ENCODE measurements at places on chromosomes 16 and 17. TPM values are rescaled to one million over a fixed set of nuclear protein-coding genes. Genes with fewer than 3 reads are reported as not detected.

DNA sequence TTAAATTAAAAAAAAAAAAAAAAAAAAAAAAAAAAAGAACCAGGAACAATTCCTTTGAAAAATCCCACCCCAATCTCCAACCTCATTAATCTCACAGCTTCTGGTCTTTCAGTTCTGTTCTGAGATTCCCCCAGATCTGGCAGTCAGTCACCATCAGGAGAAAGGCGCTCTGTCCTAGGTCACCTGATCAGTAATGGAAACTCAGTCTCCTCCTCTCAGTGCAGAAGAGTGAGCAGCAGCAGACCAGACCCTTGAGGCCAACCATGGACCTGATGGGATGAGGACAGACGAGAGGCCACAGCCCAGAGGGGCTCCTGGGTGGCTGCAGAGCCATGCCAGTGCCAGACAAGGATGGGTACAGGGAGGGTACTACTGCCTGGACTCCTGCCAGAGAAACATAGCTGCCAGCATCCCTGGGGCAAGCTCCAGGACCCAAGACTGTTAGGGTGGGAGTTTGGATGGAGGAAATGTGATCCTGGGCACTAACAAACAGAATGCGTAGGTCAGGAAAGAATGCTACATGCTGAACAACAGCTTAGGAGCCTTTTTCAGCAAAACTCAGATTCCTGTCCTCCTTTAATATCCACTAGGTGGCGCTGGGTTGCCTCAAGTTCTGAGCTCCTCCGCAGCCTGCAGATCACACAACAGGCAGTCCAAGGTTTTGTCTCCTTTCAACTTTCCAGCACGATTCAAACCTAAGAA is 28.7 kb downstream of the MPG start:
- peak; percentile 67 for DNase-seq

DNA sequence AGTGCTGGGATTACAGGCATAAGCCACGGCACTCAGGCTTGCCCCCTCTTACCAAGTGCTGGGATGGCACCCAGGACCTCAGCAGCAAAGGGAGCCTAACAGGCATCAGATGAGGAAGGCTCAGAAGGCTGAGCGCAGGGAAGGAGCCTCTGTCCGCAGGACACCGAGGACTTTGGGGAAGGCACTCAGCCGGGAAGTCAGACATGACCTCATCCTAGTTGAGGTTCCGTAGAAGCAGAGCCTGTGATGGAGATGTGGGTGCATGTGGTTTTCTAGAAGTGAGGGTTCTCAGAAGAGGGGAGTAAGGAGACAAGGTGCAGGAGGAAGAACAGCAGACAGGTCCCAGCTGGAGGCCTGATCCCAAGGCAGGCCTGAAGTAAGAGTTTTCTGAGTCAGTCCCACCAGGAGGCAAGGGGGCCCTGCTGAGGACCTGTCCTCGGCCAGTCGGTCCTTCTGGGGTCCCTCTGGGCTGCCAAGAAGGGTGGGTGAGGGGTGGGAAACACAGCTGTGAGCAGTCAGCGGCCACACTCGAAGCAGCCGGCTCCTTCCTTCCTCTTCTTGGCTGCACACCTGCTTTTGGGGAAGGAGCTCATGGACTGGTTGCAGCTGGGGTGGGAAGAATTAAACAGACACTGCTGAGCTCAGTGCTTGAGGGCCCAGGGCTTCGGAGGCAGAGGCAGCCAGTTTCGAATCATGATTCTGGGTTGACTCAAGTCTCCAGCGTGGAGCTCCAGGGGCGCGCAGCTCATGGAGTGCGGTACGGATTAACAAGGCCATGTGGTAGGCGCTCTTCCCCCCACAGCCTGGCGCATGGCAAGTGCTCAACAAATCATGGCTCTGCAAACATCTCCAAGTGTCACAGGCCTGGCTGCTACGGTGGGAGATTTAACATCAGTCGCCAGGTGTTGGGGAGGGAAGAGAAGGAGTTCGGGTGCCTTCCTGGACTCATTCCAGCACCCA is 38.9 kb upstream of the SNN start:
- DNase-seq, result no peak

DNA sequence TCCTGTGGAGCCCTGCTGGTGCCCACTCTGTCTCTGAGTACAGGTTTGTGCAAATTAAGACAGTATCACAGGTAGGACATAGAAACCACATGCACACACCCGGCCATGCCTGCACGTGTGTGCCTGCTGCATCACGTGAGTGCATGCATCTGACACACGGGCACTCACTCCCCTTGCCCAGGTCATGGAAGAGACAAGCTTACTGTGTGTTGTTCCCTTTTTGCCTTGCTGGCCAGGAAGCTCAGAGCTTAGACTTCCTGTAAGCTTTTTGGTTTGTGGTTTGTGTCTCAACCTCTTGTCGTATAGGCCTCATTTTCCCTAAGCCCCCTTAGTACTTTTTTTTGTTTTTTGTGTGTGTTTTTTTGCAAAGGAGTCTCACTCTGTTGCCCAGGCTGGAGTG is 25.0 kb downstream of the ZNF469 start:
- no peak for DNase-seq

Gene NGFR
- 2.3 TPM for total RNA-seq

DNA sequence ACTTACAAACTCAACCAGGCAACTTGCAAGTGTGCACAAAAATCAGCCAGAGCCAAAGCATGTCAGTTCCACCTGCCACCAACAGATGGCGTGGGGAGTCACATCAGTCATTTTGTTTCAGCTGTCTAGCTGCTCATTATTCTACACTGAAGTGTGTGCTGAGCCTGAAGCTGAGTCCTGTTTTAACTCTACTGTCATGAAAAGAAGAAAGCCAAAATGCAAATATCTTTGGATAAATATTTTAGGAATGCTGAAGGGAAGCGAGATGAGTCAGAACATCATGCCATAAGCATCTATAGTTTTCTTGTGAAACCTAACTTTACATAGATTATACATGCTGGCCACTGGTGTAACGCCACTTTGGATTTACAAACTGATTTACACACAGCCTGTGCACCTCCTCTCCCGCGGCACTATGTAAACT is 172.6 kb downstream of the CDK5R1 start:
- peak; percentile 62 for DNase-seq

Gene CPHXL2
- total RNA-seq, result not detected

Gene ITGAD
- not detected for total RNA-seq

Gene ARSG
- total RNA-seq, result 0.77 TPM

- no peak for DNase-seq
Observed at GRCh38 chr17:73801455-73802100, 157.3 kb upstream of the SDK2 start.

GRCh38 chr17:11813871-11814270 is 183.4 kb downstream of the ZNF18 start:
- DNase-seq, result no peak

GRCh38 chr17:46003907-46004748 is 5.1 kb downstream of the STH start:
- DNase-seq, result no peak

GRCh38 chr17:48726916-48727286 is 1.6 kb downstream of the HOXB13 start:
- no peak for DNase-seq

- no peak for DNase-seq
Observed at GRCh38 chr17:60675997-60676396, 1.7 kb upstream of the BCAS3 start.

GRCh38 chr17:33097411-33097810 is 105.8 kb downstream of the SPACA3 start:
- no peak for DNase-seq

Gene NME3
- total RNA-seq, result 1.3 TPM

- DNase-seq, result no peak
Observed at GRCh38 chr16:68592466-68593337, 52.4 kb upstream of the CDH3 start.

- no peak for DNase-seq
Observed at GRCh38 chr16:67091906-67092566, 17.7 kb upstream of the PHAF1 start.

Gene AP2B1
- 98.1 TPM for total RNA-seq

GRCh38 chr16:51985126-51985525 is 561.8 kb downstream of the TOX3 start:
- DNase-seq, result no peak

Gene MRPS23
- 83.7 TPM for total RNA-seq

GRCh38 chr17:34275881-34276280 is 5.9 kb downstream of the CCL7 start:
- peak; percentile 58 for DNase-seq

- no peak for DNase-seq
Observed at GRCh38 chr16:73268366-73268993, 220.6 kb upstream of the ZFHX3 start.

GRCh38 chr17:62076864-62077788 is 12.0 kb upstream of the MED13 start:
- no peak for DNase-seq

Gene TP53TG3C
- total RNA-seq, result not detected

Gene PRPSAP1
- 49.7 TPM for total RNA-seq

DNA sequence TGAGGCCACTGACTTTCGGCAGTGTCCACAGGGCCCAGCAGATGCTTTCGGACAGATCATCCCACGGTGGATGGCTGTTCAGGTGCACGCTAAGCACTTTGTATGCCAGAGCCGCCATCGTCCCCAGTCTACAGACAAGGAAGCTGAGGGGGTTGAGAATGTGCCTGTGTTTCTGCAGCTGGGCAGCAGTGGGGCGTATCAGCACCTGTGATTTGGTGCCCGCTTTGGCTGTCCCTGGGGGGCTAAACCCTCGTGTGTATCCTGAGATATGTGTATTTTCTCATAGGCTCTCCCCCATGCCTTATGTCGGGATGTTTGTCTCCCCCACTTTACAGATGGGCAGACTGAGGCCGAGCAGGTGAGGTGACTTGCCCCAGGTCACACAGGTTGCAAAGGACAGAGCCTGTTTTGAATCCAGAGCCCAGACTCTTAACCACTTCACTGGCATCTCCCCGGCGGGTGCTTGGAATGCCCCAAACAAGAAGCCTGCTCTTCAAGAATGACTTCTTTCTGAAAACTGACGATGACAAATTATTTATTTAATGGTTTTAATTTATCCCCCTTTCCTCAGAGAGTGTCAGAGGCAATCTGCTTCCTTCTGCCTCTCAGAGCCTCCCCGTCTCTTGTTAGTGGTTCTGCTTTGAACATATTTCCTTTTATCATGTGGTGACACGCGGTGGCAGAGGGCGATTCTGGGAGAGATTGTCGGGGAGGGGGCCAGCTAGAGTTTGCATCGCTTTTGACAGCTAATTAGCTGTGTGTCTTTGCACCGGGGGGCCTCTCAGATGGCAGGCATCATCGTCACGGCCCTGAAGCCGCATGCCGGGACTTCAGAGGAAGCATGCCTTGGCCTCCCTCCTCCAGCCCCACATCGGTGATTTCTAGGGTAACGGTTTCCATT is 149.6 kb upstream of the CIBAR2 start:
- no peak for DNase-seq

GRCh38 chr17:34408439-34408838 is 45.4 kb upstream of the CCL1 start:
- DNase-seq, result no peak

Gene CCL16
- not detected for total RNA-seq

Gene MSLN
- 7.6 TPM for total RNA-seq

DNA sequence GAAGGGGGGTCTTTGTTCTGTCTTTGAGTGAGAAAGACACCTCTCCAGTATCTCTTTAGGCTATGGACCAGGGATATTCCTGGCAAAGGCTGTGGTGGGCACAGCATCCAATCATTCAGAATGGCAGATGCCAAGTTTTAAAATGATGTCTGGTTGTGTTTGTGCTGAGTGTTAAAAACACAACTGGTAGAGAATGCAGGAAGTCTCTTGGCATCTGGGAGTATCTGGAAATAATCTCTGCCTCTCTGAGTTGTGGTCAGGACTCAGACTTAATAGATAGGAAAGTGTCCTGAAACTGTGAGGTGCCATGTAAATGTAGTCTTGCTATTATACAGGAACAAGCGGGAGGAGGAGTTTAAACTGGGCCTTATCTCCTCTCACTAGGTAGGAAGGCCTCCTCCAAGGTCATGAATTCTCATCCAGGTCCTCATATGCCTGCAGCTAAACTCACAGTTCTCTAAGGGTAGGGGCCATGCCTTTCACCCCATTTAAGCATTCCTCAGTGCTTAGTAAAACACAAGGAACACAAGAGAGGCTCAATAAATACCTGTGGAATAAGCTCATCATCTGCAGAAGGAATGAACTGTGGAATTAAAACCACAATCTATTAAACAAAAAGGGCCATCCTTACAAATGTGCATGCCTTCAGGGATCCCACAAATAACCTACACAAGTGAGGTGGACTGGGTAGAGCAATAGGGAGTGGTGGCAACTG is 317.6 kb downstream of the CBLN1 start:
- peak; percentile 96 for DNase-seq

Gene GINS2
- 67.4 TPM for total RNA-seq

Gene CCL7
- not detected for total RNA-seq

DNA sequence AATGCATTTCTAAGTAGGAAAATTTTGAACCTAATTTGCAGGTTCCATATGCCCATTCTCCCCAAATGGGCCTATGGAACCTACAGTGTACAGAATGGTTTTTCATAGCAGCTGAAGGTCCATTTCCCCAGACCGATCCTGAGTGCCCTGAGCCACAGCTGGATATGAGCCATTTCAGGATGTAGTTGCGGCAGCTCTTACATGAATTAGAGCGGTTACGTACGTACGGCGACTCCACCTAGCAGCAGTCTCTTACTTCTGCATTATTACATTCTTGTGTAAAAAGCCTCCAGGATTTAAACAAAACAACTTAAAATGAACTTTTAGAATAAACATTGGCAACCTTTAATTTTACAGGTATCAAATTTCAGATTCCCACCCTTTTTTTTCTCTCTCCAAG is 225.3 kb downstream of the SNX29 start:
- DNase-seq, result no peak

Gene PIGQ
- 76.5 TPM for total RNA-seq

GRCh38 chr16:67298277-67298676 is 18.9 kb downstream of the PLEKHG4 start:
- no peak for DNase-seq

GRCh38 chr17:74062234-74062633 is 141.2 kb upstream of the RPL38 start:
- no peak for DNase-seq

DNA sequence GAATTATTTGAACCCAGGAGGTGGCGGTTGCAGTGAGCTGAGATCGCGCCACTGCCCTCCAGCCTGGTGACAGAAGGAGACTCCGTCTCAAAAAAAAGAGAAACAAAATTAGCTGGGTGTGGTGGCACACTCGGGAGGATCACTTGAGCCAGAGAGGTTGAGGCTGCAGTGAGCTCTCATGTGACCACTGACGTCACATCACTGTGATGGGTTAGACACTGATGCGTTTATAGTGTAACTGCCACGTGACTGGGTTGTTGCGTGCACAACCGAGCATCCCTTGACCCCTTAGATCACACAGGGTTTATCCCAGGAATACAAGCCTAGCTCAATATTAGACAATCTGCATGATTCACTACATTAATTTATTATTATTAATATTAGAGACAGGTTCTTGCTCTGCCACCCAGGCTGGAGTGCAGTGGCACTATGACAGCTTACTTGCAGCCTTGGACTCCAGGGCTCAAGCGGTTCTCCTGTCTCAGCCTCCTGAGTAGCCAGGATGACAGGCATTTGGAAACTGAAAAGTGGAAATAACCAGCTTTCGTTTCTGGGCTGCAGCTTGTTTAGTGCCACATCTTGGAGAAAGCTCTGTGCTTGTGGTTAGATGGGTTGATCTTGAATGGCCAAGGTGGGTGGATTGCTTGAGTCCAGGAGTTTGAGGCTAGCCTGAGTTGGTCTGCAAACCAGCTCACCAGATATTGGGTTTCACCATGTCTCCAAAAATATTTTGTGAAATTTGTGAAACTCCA is 26.4 kb upstream of the ABR start:
- no peak for DNase-seq

GRCh38 chr16:53732296-53732929 is 28.5 kb downstream of the FTO start:
- DNase-seq, result no peak

All from A172 (cell line).